ENCODE measurements at places on chromosomes 12 and 14. TPM values are rescaled to one million over a fixed set of nuclear protein-coding genes. Genes with fewer than 3 reads are reported as not detected.

GRCh38 chr12:126454581-126454980 lies 1389.3 kb downstream of the AACS start:
- no peak for DNase-seq

GRCh38 chr12:103578926-103579325 lies 8.1 kb upstream of the STAB2 start:
- no peak for DNase-seq

PTPRQ gene
- total RNA-seq = not detected

MYF6 gene
- not detected for total RNA-seq

DNA sequence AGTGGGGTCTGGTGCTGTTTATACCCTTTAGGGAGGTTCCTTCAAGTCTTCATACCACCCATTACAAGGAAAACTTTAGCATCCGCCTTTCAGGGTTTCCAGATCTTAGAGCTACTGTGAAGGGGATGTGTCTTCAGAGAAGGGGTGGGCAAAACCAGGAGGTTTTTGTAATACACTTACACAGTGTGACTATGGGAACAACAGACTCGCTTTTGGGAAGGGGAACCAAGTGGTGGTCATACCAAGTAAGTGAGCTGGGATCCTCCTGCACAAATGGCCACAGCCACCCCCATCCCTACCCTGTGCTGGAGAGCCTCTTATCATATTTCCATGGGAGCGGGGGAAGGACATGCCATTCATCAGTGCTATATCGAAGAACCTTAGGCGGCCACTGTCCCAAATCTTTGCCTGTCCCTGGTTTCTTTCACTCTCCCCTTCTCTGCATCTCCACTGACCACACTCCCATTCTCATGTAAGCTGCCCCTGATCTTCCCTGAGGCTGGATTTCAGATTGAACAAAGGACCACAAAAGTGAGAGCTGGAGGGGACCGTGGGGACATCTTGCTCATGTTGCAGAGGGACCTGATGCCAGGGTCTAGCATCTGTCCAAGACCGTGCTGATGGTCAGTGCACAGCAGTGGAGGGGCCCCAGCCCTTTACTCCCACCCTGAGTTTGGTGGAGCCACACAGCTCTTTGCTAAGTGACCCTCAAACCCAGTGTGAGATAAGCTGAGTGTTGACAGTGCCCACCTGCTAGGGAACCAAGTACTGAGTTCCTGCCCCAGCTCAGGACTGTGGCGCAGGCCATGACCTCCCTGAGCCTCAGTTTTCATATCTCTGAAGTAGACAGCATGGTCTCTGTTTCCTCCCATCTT lies 51.4 kb downstream of the DAD1 start:
- no peak for DNase-seq

DNA sequence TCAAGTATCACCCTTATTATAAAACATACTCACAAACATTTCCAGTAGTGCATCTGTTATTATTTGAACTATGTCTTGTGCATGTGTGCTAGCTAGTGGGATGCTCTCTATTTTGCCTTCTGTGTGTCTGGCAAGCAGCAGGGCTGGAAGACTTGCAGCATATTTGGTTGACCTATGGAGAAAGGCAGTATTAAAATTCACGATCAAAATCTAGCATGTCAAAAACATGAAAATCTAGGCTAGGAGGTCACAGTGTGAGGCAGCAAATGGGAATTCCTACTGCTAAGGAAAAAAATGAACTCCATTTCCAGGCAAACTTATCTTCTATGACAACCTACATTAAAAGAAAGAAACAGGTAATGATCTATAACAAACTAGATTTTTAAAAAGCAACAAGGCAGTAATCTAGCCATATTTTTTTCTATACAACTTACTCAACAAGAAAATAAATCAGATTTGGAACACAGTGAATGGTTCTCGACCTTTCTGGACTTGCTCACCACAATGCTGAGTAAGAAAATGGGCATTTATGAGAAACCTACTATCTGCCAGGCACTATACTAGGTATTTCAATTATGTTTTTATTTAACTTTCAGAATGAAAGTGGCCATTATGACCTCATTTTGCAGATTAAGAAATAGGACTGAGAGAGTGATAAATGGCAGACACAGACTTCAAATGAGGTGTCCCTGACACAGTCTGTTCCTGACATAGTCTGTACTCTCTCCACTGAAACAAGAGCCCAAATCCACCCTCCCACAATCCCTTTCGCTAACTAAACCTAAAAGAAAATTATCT lies 96.8 kb downstream of the TXNDC16 start:
- DNase-seq = peak; percentile 30

- DNase-seq = no peak
Measured at GRCh38 chr14:99672506-99673304, 11.4 kb upstream of the CYP46A1 start.

- DNase-seq = no peak
Measured at GRCh38 chr12:96015672-96016071, 19.5 kb upstream of the HAL start.

Data from foreskin keratinocyte (primary cell).